Stimulated activated CD4-positive, alpha-beta T cell treated with anti-CD3 and anti-CD28 coated beads, Interleukin-1b, Interleukin-23, amount 100 ng/mL, for 1 hour (primary cell): ENCODE measurements at places on chromosomes 16 and 17.

DNA sequence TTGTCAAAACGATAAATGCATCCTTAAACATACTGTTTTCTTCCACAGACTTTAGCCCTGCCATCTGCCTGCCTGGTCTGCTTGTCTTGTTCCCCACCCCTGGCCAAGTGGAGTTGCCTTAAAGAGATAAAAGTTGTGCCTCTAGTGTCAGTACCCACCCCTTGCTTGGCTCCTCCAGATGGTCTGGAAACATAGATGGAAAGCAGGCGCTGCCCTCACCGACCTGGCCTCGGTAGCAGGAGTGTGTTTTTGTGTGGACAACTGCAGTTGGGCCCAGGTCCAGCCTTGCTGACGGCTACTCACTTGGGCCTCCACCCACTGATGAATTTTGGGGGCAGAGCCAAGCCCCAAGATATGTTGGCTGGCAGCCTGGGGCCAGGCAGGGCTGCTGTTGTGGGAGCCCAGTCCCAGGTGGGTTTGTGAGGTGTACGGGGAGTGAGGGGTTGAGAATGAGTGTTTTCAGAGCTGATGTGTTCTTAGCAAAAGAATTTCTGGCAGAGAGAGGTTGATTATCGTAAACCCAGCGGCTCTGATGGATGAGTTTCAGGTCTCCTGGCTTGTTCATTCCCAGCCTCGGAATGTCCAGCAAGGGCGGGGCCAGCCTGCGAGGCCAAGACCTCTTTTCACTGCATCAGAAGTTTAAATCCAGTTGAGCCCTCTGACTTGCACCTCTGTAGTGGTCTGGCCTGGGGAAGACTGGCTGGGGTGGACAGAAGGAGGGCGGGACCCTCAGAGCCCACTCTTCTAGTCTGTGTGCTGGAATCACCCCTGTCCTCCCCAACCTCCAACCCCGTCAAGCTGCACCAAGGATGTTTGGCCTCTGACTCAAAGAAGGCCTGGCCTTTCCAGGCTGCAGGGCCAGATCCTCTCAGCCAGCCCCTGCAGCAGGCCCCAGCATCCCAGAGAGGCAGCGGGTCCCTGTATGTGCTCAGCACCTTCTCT is 179.7 kb downstream of the RAB11FIP4 start:
- no peak for DNase-seq

GRCh38 chr16:60563166-60563565 is 1473.1 kb downstream of the CDH8 start:
- DNase-seq = no peak

DNA sequence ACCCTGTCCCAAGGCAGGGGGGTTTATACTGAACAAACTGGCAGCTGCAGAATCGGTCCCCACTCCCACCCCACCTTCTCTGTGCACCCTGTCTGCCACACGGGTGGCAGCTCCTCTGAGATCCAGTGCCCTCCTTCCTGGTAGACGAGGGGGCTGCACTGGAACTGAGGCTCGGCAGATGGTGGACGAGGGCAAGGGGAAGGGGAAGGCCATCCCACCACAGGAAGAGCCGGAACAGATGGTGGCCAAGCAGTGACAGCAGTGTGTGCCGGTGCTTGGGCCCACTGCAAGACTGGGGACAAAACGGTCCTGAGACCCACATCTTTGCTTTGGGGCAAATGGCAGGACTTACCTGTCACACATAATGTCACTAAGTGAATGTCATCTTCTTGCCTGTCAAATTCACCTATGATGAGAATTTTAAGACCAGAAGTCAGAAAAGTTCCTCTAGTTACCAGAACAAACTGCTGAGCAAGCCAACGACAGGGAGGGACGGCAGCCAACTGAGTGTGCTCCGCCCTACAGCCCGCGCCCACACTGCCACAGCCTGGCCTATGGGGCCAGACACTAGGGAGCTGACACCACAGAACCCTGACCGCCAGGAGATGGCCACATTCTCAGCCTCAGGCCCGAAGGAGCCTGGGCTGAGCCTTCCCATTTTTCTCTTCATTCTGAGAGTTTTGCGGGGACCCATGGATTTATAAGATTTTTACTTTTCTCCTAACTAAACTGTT is 14.4 kb downstream of the NTAN1 start:
- no peak for DNase-seq

GRCh38 chr16:53429221-53429943 is 4.9 kb upstream of the RBL2 start:
- DNase-seq = no peak

GRCh38 chr17:19418251-19418992 is 7.4 kb downstream of the RNF112 start:
- DNase-seq = no peak

DNA sequence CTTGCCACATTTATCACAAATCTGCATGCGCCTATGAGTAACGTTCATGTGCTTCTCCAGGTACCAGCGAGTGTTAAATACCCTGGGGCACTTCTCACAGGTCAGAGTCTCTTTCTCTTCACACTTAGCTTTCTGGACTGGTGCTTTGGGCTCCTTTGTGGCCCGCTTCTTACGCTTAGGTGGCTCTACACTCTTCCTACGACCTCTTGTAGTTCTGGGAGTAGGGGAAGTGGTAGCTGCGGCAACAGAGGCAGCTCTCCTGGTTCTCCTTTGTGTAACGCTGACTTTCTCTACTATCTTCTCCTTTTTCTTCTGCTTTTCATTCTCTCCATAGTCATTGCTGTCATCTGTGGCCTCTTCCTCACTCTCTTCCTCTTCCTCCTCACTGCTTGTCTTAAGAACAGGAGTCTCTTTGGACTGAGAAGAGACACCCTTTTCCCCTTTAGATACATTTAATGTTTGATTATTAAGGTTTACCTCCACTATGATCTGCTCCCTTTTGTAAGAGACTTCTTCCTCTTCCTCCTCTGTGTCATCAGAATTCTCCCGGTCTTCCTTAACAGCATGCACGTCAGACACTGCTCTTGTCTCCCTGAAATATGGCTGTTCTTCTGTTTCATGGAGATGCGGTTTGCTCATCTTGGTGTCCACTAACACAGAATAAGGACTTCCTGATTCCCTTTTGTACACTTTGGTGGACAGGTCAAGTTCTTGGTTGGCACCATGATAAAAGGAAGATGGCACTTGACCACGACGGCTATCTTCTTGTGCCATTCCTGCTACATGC is 45.0 kb downstream of the ZNF652 start:
- no peak for DNase-seq

GRCh38 chr16:50246299-50247122 is 19.8 kb upstream of the ADCY7 start:
- no peak for DNase-seq

DNA sequence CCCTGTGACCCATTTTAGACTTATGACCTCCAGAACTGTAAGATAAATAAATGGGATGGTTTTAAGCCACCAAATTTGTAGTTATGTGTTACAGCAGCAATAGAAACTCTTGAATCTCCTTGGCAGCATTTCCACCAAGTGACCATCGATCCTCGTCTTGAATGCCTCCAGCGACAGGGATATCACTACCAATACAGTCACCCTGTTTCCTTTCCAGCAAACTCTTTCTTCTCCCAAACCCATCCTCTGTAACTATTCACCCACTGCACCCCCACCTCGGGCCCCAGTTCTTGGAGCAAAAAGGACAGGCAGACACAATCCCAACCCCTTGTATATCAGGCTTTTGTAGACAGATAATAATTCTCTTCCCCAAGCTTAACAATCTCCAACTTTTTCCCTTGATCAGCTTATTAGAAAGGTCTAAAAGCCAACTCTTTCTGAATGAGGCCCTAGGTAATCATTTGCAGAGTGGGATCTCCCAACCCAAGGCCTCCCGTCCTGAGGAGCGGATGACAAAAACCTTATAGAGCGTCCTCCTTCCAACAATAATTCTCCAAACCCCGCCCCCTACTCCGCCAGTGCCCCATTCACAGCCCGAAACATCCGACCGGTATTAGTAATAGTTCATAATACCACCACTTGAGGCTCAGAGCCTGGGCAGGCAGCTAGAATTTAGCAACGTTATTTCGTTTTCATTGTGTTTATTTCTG is 14.7 kb upstream of the PLLP start:
- no peak for DNase-seq

DNA sequence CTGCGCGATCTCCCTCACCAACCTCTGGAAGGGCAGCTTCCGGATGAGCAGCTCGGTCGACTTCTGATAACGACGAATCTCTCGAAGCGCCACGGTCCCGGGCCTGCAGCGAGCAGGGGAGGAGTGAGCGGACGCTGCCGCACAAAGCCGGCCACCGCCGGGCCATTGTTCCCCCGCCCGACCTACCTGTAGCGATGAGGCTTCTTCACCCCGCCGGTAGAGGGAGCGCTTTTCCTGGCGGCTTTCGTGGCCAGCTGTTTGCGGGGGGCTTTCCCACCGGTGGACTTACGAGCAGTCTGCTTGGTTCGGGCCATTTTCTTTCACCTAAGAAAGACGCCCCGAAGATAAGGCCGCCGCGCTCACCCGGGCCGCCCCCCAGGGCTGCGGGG is 5.8 kb upstream of the UNK start:
- DNase-seq = no peak
